GM20000 (cell line): ENCODE measurements at places on chromosomes 11 and 22.

DNA sequence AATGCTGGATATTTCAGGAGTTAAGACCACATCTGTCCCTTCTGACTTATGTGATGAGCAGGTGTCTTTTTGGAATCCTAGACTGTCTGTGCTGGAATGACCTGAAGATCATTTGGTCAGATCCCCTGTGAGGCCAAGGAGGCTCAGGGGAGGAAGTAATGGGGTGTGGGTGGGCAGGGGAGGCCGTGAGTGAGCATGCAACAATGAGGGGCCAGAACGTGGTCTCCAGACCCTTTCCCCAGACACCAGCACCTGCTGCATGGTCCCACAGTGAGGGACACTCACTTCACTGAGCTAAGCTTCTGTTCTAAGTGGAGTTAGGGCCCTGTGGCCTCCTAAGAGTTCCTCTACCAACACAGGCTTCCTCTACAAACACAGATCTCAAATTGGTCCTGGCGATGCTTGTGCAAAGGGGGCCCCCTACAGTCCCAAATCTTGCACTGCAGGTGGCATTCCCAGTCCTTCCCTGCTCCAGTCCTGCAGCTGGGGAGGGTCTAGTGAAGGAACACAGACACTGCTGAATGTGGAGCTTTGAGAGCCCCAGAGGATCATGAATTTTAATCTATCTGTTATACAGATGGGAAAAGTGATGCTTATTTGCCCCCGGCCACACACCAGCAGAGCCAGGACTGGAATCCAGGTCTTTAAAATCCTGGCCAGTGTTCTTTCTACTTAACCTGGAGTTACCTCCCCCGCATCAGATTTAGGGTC lies 7.4 kb downstream of the USP2 start:
- DNase-seq = peak; percentile 67

GRCh38 chr11:134566311-134566710 lies 154.3 kb upstream of the B3GAT1 start:
- DNase-seq = no peak

DNA sequence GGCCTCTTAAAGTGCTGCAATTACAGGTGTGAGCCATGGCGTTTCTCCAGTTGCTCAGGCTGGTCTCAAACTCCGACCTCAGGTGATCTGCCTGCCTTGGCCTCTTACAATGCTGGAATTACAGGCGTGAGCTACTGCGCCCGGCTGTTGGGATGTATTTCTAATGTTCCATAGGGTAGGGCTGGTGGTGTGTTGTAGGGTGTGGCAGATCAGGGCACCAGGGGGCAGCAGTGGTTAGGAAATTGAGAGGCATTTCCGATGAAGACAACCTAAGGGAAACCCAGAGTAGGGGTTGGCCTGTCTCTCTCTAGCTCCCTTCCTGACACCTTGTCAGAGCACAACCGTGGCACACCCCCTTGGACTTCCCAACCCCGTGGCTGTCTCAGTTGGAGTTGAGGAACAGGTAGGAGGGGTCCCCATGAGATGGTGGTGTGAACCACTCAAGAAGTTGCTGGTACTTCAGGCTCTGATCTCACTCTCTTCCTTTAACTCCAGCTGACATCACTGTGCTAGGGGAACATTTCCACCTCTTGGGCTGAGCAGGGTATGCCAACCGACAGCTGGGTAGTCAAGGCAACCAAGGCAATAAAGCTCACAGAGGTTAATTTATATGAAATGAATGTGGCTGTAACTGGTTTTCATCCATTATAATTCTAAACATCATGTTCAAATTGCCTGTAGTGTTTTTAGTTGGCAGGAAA lies 33.0 kb downstream of the YWHAH start:
- peak; percentile 80 for DNase-seq

DNA sequence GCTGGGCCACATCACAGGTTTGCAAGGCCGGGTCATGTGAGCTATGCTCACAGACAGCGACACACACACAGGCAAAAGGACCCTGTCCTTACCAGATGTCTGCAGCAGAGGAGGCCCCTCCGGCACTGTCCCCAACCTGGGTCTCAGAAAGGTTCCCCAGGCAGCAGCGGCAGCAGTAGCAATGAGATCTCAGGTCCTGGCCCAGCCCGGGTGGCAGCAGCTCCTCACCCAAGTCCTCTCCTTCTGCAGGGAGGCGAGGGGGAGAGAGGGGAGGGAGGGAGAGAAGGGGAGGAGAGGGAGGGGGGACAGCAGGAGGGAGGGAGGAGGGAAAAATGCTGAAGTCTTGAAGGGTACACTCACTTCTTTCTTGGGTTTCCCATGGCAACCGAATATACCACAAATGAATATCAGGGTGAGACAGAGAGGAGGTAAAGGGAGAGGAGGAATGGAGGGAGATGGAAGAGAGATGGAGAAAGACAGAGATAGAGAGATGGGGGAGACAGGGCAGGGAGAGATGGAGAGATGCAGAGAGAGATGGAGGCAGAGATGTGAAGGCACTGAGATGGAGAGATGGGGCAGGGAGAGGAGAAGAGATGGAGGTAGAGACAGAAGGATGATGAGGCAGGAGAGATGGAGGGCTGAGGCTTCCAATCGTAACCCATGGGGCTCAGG lies 9.5 kb downstream of the ELFN2 start:
- no peak for DNase-seq

DNA sequence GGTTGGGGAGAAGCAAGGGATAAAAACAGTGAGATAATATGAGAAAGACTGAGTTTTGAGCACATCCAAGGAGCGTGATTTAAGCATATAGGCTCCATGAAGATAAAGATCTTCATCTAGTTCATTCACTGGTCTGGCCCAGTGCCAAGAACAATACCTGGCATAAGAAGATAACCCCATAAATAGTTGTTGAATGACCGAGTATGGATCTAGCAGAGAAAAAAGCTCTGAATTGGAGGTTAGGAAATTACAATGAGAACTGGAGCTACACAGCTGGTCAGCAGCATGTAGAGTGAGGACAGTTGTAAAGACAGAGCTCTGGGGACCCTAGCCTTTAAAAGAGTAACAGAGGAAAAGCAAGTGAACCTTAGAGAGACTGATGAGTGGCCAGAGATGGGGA lies 33.0 kb upstream of the PAK1 start:
- DNase-seq = no peak

GRCh38 chr11:44110231-44110679 lies 14.8 kb downstream of the EXT2 start:
- peak; percentile 69 for DNase-seq

GRCh38 chr22:43994006-43994405 lies 30.1 kb upstream of the PARVB start:
- DNase-seq = no peak

GRCh38 chr11:10050561-10050960 lies 243.5 kb downstream of the SBF2 start:
- no peak for DNase-seq

DNA sequence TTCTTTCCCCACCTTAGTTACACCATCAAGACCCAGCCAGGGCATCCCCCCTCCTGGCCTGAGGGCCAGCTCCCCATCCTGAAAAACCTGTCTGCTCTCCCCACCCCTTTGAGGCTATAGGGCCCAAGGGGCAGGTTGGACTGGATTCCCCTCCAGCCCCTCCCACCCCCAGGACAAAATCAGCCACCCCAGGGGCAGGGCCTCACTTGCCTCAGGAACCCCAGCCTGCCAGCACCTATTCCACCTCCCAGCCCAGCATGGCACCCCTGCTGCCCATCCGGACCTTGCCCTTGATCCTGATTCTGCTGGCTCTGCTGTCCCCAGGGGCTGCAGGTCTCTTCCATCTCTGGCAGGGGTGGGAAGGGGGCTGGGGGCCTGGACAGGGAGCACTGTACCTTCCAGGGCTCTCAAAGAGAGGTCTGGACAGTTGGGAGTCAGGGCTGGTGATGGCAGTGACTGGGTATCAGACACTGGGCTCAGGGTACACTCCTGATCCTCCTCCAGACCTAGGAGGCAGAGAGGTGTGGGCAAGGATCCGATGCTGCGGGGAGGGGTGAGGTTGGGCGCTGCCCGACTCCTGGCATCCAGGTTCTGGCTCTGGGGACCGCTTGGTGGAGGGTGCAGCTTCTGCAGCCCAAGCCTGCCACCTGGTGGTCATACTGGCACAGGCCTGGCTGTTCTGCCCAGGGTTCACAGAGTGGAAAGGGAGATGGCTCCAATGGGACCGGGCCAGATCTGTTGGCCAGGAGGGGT lies at the start of gene UPK2:
Gene UPK2, plus strand, starts transcription at position 205 of the 753 bp plus-strand sequence. Its CDS starts 53 bp downstream, at position 258.
- peak; percentile 90 for DNase-seq

DNA sequence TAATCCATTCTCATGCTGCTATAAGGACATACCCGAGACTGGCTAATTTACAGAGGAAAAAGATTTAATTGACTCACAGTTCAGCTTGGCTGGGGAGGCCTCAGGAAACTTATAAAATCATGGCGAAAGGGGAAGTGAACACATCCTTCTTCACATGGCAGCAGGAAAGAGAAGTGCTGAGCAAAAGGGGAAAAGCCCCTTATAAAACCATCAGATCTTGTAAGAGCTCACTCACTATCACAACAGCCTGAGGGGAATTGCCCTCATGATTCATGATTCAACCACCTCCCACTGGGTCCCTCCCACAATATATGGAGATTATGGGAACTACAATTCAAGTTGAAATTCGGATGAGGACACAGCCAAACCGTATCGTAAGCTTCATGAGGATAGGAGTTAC lies 3.8 kb upstream of the CYB5R2 start:
- no peak for DNase-seq

- no peak for DNase-seq
Measured at GRCh38 chr11:72823105-72823804, 9.0 kb downstream of the ATG16L2 start.

- DNase-seq = no peak
Measured at GRCh38 chr22:30249049-30250038, 2.8 kb upstream of the LIF start.

DNA sequence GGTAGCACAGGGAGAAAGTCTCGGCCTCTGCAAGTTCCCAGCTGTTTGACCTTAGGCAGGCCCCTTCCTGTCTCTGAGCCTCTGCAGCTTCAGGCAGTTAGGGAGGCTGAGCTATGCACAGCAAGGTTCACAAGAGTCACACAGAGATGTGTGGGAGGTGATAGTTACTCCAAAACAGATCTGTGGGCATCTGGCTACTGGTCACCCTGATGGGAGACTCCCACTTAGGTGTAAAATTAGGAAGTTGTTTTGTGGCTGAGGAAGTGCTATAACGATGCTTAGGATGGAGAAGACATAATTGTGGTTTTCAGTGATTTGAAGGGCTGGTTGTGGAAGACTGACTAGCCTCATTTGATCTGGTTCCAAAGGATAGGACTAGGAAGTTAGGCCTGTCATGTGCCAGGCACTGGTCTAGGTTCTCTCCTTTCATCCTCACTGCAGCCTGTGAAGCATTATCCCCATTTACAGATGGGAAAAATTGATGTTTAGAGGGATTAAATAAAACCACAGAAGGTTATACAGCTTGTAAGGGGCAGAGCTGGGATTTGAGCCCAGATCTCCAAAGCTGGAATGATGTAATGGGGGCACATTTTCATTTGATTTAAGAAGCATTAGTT lies 13.5 kb downstream of the ACO2 start:
- DNase-seq = peak; percentile 45

GRCh38 chr11:75174781-75175370 lies 24.0 kb downstream of the SLCO2B1 start:
- DNase-seq = no peak

DNA sequence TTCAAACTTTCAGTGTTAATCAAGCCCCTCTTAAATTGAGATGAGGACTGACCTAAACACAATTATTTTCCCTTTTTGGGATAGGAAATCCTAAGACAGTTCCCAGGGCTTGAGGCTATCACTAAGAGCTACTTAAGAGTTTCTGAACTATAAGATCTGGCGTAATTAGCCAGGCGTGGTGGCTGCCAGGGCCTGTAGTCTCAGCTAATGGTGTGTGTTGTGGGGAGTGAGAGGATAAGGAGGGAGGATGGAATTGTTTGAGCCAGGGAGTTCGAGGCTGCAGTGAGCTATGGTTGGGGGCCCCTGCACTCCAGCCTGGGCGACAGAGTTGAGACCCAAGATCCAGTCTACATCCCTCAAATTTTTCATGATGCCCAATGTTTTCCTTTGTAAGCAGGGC lies 23.5 kb upstream of the EXPH5 start:
- DNase-seq = no peak

DNA sequence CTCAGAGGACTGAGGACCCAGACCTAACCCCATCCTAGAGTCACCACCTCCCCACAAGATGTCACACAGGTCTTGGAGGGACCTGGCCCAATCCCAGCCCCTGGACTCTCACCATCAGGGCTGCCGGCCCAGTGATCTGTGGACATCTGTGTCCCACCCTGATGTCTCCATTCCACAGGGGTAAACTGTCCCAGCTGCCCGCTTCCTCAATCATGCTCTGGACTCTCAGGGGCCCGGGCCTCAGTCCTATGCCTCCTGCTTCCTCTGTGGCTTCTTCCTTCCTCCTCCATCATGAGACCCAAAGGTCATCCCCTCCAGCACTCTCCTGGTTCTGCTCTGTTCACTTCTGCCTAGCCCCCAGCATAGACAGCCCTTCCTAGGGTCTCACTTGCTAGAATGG lies 32.2 kb downstream of the ARAP1 start:
- no peak for DNase-seq

DNA sequence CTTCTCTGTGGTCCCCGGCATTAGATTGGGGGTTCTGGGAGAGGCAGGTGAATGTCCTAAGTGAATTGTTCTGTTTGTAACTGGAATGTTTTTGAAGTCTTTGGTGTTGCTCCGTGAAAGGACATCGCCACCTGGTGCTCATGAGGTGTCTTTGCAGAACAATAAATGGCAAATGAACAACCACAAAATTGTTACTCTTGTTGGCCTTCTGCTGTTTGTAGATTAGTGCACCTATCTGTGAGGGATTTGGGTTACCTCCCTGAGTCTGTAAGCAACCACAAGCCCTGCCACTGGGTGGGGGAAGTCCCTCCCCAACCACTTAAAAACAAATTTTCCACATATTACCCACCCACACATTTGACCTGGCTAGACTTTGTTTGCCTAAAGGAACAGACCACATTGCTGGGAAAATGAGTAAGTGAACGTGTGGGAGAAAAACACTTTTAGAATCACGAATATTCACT lies 4.7 kb downstream of the MPEG1 start:
- DNase-seq = peak; percentile 51

GRCh38 chr11:112339566-112339965 lies 78.9 kb upstream of the PLET1 start:
- no peak for DNase-seq

GRCh38 chr11:12482839-12483238 lies 105.5 kb downstream of the PARVA start:
- no peak for DNase-seq

- DNase-seq = no peak
Measured at GRCh38 chr11:8374716-8375115, 111.0 kb upstream of the LMO1 start.

- peak; percentile 78 for DNase-seq
Measured at GRCh38 chr11:128928400-128928799, 14.3 kb downstream of the TP53AIP1 start.
